Kidney (tissue), 22 donors: ENCODE measurements at places on chromosomes 1 and 21.

DNA sequence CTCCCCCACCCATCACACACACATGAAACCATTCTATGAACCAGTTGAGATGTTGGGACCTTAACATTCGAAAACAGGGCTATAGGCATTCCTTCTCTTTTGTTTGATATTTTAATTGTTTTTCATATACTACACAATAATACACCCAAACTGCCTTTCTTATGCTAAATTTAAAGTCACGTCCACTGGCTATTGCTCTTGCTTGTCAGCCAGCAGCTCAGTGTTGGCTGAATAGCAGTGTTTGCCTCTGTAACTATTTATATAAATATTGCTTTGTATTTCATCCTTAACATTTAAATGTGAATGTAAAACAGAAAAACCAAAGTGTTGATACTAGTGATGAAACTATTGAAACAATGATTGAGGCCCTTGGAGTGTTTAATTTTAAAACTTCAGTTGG is 234.4 kb upstream of the KCNK2 start:
- DNase-seq: no peak

DNA sequence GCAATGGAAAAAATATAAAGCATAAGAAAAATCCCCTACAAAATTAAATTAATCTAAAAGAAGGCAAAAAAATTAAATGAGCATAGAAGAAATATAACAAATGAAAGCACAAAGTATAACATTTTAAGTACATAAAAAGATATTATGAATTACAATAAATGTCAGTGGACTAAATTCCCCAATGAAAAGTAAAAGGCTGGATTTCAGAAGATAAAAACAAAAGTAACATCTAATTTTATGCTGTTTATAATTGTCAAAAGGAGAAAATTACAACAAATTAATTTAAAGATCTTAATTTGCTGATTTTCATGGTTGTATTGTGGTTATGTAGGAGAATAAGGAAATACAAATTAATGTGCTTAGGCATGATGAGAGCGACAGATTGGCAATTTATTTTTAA is 92.8 kb downstream of the NGF start:
- DNase-seq: no peak

GRCh38 chr1:19934336-19934735 is 10.9 kb upstream of the PLA2G2E start:
- no peak for DNase-seq

GRCh38 chr1:16055613-16056520 is 12.3 kb downstream of the CLCNKB start:
- DNase-seq: peak; percentile 95
